Stimulated activated CD8-positive, alpha-beta memory T cell treated with anti-CD3 and anti-CD28 coated beads, Interleukin-2, amount 100 ng/mL, for 1 hour (primary cell): ENCODE measurements at places on chromosomes 2 and 18.

- no peak for DNase-seq
These were observed 763.2 kb upstream of the ZEB2 start for GRCh38 chr2:145283131-145283530.

DNA sequence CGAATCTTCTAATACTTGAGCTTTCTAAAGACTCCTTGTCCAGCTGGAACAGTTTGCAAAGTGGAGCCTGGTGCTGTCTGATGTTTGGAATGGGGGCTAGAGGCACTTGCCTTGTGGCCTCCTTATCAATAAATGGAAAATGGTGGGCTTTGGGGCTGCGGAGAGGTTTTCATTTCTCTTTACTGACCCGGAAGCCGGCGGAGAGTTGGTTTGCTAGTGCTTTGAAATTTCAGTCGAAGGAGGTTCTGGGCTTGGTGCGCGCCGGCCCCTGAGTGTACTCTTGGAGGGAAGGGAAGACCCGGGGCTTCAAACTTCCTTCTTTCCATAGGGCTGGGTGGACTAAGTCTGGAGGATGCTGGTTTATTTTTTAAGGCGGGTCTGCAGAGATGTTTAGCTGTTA lies 714 bp downstream of the RPIA start:
- DNase-seq: peak; percentile 2

GRCh38 chr2:207432453-207432852 lies 97.3 kb upstream of the CREB1 start:
- no peak for DNase-seq

- DNase-seq: no peak
These were observed 555.5 kb upstream of the TNP1 start for GRCh38 chr2:217415316-217415715.

DNA sequence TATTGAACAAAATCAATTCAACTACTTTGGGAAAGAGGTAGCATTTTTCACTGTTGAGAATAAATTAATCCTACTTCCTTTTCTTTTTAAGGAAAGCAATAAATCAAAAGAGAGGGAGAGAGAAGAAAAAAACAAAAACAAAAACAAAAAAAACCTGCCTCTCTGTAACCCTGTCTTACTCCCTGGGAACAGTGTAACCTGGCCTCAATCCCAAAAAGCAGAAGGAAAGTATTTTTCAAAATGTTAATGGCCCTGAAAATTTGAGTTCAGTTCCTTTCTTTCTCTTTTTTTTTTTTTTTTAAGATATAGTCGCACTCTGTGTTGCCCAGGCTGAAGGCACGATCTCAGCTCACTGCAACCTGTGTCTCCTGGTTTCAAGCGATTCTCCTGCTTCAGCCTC lies 35.9 kb downstream of the RHOB start:
- DNase-seq: no peak

GRCh38 chr18:23151414-23152099 lies 16.3 kb downstream of the CABLES1 start:
- DNase-seq: no peak

GRCh38 chr2:70330476-70330875 lies 28.6 kb upstream of the FAM136A start:
- DNase-seq: no peak

DNA sequence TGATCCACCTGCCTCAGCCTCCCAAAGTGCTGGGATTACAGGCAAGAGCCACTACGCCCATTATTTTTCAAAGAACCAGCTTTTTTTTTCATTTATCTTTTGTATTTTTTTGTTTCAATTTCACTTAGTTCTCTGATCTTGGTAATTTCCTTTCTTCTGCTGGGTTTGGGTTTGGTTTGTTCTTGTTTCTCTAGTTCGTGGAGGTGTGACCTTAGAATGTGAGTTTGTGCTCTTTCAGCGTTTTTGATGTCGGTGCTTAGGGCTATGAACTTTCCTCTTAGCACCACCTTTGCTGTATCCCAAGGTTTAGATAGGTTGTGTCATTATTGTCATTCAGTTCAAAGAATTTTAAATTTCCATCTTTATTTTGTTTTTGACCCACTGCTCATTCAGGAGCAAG lies 86.7 kb upstream of the MSTN start:
- no peak for DNase-seq

GRCh38 chr2:12702168-12703121 lies 14.3 kb upstream of the TRIB2 start:
- DNase-seq: no peak

GRCh38 chr2:108404784-108405397 lies 27.1 kb downstream of the SULT1C4 start:
- no peak for DNase-seq

DNA sequence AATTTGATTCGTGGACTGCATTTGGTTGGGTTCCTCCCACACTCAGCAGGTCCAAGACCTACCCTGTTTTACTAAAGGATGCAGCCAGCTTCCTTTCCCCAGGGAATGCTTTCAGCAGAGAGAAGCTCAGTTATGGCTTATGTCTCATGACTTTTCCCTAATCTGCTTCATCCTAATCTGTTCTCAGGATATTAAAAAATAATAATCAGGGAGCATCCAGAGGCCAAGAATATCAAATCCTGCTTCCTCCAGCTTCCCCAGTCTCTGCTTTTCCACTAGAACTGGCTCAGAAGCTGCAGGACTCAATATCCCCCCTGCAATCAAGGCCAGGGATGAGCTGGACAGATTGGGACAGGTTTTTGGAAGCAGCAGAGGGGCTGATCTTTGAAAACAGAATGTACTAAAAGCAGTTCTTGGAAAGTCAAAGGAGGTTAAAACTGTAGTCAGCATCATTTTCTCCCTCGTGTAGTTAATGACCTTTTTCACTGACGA lies 326.9 kb upstream of the TNP1 start:
- no peak for DNase-seq

DNA sequence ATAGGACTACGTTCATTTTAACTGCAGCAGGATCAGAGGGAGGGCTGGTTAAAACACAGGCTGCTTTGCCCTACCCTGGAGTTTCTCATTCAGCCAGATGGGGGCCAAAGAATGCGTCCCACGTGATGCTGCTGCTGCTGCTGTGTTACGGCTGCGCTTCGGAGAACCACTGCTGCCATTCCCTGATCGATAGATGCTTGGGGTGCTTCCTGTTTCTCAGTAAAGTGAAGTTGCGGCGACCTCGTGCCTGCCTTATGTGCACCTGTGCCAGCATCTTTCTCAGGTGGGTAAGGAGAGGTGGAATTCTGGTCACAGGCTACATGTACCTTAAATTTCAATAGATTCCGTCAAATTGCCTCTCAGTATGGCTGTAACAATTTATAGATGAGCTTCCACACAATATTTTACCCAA lies 24.7 kb upstream of the TOGARAM2 start:
- no peak for DNase-seq

DNA sequence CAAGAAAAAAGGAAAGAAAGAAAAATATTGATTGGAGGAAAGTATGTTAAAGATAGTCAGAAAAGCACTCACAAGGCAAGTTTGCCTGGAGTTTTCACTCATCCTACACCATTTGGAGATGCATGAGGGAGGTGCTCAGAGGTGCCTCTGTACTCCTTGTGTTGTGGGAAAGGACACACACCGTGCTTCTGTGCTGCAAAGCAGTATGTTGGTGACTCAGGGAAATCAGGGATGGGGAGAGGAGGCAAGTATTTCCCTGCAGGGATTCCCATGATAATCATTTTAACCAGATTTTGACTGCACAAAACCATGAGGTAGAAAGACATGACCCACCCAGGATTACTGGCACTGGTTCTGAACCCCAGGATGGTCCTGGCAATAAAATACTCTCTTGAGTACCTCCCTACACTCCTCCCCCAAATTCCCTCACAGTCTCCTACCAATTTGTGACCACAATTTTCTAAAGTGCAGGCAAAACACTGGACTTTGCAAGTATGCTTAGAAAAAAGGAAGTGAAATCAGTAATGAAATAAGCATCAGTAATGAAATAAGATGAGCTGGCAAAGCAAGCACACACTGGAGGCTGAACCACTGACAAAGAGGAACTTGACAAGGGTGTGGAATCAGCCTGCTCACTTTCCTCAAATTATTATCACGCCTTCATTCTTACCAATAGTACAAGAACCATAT lies 155.5 kb upstream of the ACVR2A start:
- no peak for DNase-seq

DNA sequence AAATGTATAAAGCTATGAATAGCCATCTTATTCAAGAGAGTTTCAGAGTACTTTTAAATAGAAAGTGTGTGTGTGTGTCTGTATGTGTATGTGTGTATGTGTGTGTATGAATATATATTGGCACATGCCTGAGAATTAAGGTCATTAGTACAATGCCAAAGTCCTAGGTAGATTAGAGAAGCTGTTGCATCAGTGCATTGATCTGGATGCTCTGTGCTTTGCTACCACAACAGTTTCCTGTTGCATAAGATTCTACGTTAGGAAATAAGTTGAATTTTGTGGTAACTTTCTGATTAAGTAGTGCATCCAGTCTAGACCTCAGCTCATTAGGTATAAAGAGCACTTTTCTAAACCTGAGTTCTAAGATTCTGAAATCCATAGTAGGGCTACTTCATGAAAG lies 1102.8 kb upstream of the KLHL29 start:
- no peak for DNase-seq

DNA sequence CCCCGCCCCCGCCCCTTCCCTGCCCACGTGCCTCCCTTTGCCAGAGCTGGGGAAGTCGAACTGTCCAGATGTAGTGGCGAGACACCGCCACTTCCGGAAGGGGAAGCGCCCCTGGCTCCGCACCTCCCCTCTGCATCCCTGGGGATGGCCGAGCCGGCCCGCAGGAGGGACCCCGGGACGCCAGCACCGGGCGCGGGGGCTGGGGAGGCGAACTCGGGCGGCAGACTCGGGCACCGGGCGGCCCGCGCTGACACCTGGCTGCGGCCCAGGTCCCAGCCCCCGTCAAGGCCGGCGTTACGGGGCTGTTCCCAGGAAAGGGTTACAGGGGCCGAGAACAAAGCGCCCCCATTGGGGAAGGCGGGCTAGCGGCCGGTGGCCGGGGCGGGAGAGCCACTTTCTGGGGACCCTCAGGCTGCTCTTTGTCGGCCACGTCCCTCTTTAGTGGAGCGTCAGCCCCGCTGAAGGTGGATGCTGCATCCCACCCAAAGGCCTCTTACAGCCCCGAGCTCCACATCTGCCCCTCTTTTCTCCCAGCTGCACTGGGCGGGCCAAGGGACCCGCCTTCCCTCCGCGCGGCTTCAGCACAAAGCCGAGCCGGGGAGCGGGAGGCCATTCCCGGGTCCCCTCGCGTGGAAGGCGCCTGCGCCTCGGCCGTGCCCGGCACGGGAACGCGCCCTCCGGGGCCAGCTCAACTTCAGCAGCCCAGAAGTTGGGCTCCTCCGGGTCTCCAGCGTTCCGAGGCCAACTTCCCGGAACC lies 1.3 kb downstream of the SDC1 start:
- no peak for DNase-seq

- no peak for DNase-seq
These were observed 73.1 kb downstream of the CPO start for GRCh38 chr2:207012461-207012860.

DNA sequence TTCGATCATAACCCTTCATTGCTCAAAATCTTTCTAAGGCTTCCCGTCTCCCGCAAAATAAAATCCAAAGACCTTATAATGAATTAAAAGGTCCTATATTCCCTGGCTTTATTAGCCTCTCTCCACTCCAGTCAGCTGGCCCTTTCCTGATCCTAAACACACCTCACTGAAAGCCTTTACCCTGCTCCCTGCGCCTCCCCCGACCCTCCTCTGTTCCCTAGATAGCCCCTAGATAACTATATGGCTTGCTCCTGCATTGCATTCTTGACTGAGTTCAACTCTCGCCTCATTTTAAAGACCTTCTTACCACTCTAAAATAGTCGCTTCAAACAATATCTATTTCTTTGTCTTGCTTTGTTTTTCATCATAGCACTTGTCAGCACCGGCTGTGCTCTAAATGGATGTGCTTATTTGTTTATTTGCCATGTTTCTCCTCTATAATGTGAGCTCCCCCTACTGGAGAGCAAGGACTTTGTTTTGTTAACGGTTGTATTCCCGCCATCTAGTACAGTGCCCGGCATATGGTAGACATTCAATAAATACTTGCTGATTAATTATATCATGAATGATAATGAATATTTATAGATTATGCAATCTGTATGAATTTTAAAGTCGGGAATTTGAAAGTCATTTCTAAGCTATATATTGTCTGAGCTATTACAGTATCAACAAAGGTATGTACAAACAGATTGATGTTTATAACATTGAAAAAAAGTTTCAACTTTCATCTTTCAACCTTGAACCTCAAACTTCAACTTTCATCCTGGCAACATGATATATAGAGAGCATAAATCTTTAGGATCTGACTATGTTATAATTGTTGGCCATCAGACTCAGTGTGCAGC lies 32.4 kb upstream of the VIT start:
- no peak for DNase-seq

GRCh38 chr18:14939141-14939540 lies 191.2 kb downstream of the ANKRD30B start:
- DNase-seq: no peak

DNA sequence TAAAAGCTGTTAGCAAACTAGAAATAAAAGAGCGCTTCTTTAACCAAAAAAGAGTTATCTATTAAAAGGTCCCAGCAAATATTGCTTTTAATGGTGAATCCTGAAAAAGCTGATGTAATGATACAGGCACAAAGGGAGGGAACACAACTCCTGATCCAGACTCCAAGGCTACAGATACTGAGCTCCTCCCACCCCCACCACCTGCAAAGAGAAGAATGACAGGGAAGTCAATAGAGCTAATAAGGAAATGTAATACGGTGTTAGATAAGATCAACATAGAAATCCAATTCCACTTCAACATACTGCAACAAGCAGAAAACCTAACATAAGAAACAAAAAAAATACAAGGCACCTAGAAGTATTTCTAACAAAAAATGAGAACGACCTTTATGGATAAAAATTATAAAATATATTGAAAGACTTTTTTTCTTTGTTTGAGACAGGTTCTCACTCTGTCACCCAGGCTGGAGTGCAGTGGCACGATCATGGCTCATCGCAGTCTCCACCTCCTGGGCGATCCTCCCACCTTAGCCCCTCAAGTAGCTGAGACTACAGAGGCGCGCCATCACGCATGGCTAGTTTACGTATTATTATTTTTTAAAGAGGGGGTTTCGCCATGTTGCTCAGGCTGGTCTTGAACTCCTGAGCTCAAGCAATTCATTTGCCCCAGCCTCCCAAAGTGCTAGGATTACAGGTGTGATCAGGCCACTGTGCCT lies 192.2 kb downstream of the HDAC4 start:
- no peak for DNase-seq

GRCh38 chr2:29035016-29035745 lies 39.1 kb downstream of the PCARE start:
- no peak for DNase-seq

DNA sequence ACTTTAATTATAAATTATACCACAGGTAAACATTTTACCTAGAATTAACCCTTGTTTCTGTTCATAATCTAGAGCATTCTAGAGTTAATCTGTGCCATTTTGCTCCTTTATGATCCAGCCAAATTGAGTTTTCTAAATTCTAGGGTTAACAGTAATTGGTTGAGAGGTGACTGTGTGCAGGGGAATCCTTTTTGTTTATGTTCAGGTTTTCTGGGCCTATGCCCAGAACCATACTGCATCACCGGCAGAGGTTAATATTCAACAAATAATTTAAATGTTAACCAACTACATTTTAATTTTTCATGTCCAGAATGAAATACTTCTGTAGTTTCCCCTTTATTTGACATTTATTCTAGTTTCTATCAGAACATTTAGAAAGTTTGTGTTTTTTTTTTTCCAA lies 32.3 kb downstream of the CARF start:
- no peak for DNase-seq
